ENCODE measurements at places on chromosomes 16 and 17. TPM values are rescaled to one million over a fixed set of nuclear protein-coding genes. Genes with fewer than 3 reads are reported as not detected.

HOXB9 gene
- total RNA-seq: 34.4 TPM

IL34 gene
- 1.4 TPM for total RNA-seq

PSMD3 gene
- total RNA-seq: 107 TPM

NXPH3 gene
- total RNA-seq: 0.82 TPM

PROCA1 gene
- total RNA-seq: 10.4 TPM

SLC35G6 gene
- not detected for total RNA-seq

CLEC18C gene
- total RNA-seq: 0.16 TPM

Measured in mesothelial cell of epicardium (in vitro differentiated cells).